Stimulated activated CD8-positive, alpha-beta memory T cell treated with anti-CD3 and anti-CD28 coated beads, Interleukin-4, amount 100 ng/mL, for 1 hour (primary cell): ENCODE measurements at places on chromosomes 6 and 20.

DNA sequence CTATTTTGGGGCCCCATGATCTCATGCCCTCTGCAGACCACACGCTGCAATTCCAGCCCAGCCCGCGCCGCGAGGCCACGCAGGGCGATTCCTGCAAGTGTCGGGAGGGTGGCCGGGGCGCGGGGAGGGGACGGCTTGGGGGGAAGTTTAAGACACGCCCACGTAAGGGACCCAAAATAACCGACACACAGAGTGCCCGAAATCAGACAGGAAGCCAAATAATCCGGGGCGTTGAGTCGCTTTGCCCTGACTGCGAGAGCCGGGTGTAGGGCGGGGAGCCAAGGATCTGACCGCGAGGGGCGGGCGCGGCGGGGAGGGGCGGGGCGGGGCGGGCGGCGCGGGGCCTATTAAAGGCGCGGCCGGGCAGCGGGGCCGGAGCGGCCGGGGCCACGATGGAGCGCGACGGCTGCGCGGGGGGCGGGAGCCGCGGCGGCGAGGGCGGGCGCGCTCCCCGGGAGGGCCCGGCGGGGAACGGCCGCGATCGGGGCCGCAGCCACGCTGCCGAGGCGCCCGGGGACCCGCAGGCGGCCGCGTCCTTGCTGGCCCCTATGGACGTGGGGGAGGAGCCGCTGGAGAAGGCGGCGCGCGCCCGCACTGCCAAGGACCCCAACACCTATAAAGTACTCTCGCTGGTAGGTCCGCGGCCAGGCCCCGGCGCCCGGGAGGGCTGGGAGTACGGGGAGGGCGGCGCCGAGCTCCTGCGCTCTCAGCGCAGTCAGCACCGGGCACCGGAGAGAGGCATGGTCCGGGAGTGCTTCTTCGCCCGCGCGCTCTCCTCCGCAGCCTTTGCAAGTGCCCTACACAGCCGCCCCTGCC lies at the start of gene ENPP1:
Gene ENPP1, plus strand, starts transcription at position 377 of the 816 bp plus-strand sequence. Its CDS starts 16 bp downstream, at position 393.
- DNase-seq, result no peak

- DNase-seq, result no peak
Measured at GRCh38 chr6:109229536-109229935, 134.2 kb downstream of the CEP57L1 start.

GRCh38 chr6:111515259-111515658 lies 32.2 kb upstream of the REV3L start:
- DNase-seq, result no peak

DNA sequence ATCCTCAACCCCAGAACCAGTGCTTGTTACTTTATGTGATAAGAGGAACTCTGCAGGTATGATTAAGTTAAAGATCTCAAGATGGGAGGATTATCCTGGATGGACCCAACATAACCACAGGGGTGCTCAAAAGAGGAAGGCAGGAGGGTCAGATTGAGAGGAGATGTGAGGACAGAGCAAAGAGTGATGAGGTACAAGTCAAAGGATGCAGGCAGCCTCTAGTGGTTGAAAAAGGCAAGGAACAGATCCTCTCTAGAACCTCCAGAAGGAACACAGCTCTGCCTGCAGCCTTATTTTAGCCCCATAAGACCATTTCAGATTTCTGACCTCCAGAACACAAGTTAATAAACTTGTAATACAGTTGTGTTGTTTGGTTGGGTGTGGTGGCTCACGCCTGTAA lies 41.2 kb downstream of the PDSS2 start:
- no peak for DNase-seq

GRCh38 chr6:35084041-35084491 lies 57.1 kb downstream of the TCP11 start:
- no peak for DNase-seq

DNA sequence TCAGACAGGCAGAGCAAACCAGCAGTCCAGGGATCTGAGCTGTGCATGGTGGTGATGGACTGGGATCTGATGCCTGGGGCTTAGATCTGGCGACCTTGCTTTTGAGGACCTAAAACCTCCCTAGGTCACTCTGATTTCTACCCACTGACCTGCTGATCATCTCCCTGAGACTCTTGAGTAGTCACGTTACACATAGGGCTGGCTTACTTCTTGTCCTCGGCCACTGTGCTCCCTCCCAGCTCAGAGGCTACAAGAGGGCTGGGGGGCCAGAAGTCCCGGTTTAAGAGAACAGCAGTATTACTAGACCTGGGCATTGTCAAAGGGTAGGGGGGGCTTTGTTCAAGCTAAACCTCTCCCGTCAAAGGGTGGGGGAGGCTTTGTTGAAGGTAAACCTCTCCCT lies 5.5 kb downstream of the DYNLT1 start:
- DNase-seq, result no peak

GRCh38 chr6:47129129-47129528 lies 87.0 kb upstream of the ADGRF1 start:
- no peak for DNase-seq

- DNase-seq, result no peak
Measured at GRCh38 chr6:149234051-149234962, 83.2 kb upstream of the TAB2 start.

DNA sequence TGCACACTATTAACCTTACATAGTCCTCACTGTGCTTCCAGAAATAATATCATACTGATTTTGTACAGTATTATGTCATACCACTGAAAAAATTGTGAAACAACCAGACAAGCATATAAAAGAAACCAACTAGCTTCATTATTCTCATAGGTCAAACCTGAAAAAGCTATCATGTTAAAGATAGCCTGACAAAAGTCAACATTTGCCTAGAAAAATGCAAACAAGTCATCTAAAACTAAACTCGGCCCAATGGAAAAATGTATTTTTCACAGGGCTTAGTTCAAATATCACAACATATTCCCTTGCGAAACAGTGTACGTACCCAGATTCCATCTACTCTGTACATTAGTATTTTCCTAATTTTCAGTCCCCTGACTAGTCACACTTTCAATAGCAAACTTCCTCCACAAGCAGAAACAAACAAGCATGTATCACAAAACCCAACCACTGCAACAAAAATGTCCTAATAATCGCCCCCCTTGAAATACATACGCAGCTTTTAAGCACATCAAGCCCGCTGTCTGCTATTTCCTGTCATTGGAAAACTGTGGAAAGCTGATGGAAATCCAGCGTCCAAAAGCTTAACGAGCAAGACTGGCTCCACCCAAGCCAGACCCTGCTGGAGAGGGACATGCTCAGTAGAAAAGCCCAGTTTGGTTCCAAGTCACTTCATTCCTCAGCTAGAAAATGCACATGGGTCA lies 93.1 kb downstream of the EPB41L2 start:
- no peak for DNase-seq

DNA sequence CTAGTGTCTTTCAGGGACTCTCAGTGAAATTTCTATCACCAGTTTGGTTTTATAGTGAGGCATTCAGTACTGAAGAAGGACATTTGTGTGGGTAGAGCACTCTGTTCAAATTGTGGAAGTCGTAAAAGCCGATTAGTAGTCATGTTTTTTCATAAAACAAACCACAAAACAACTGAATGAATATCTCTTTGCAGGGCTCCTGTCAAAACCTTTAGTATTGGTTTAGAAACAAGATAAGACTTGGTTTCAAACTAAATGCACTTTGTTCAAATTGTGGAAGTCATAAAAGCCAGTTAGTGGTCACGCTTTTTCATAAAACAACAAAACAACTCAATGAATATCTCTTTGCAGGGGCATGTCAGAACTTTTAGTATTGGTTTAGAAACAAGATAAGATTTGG lies 23.8 kb downstream of the ADGRF4 start:
- no peak for DNase-seq

GRCh38 chr6:8733879-8734278 lies 298.5 kb upstream of the SLC35B3 start:
- no peak for DNase-seq

DNA sequence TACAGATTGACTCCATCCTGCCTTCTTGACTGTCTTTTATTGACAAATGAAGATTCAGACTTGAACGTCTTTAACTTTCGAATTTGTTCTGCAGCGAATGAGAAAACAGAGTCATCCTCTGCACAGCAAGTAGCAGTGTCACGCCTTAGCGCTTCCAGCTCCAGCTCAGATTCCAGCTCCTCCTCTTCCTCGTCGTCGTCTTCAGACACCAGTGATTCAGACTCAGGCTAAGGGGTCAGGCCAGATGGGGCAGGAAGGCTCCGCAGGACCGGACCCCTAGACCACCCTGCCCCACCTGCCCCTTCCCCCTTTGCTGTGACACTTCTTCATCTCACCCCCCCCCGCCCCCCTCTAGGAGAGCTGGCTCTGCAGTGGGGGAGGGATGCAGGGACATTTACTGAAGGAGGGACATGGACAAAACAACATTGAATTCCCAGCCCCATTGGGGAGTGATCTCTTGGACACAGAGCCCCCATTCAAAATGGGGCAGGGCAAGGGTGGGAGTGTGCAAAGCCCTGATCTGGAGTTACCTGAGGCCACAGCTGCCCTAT lies 12.2 kb downstream of the BRD2 start:
- DNase-seq, result no peak

DNA sequence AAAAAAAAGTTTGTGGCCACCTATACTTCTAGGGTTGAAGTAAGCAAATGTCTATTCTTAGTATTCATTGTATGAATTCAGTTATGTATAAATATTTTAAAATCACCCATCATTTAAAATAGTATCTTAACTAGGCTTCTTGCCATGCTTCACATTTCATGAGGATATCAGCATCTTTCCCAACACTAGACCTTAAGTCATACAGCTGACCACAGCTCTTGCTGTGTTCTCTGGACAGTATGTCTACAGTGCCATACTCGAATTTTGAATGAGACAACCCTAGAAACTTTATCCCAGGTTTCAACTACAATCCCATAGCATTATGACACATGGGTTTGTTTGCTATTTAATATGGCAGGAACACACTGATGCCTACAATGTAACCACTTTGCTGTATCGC lies 5.2 kb downstream of the TXNDC5 start:
- no peak for DNase-seq

GRCh38 chr6:30726506-30727413 lies 6.6 kb downstream of the TUBB start:
- no peak for DNase-seq

- DNase-seq, result no peak
Measured at GRCh38 chr6:156845454-156846155, 68.4 kb downstream of the ARID1B start.

DNA sequence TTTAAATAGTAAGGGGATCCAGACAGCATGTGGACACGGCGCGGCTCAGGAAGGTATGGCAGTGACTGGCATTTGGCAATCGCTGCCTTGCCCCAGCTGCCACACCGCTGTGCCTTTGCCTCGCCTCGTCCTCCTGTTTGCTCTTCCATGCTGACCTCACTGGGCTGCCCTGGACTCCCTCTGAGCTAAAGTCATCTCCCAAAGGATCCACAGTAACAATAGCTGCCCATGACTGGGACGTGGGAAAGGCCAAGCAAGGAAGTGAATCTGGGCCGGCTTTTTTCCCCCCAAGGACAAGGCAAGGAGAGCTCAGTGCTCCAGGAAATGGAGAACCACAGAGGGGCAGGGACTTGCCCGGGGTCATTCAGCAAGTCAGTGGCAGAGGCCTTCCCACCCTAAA lies 48.1 kb downstream of the JPH2 start:
- no peak for DNase-seq

- DNase-seq, result no peak
Measured at GRCh38 chr6:7073082-7073820, 34.5 kb upstream of the RREB1 start.

GRCh38 chr20:20092827-20093226 lies 40.5 kb downstream of the CFAP61 start:
- DNase-seq, result no peak

- DNase-seq, result no peak
Measured at GRCh38 chr20:51004305-51004727, 18.6 kb downstream of the KCNG1 start.

GRCh38 chr6:163311830-163312229 lies 102.7 kb upstream of the QKI start:
- no peak for DNase-seq

- DNase-seq, result no peak
Measured at GRCh38 chr6:28742668-28743270, 181.0 kb downstream of the TRIM27 start.

- DNase-seq, result no peak
Measured at GRCh38 chr20:39474879-39475278, 512.7 kb downstream of the DHX35 start.

DNA sequence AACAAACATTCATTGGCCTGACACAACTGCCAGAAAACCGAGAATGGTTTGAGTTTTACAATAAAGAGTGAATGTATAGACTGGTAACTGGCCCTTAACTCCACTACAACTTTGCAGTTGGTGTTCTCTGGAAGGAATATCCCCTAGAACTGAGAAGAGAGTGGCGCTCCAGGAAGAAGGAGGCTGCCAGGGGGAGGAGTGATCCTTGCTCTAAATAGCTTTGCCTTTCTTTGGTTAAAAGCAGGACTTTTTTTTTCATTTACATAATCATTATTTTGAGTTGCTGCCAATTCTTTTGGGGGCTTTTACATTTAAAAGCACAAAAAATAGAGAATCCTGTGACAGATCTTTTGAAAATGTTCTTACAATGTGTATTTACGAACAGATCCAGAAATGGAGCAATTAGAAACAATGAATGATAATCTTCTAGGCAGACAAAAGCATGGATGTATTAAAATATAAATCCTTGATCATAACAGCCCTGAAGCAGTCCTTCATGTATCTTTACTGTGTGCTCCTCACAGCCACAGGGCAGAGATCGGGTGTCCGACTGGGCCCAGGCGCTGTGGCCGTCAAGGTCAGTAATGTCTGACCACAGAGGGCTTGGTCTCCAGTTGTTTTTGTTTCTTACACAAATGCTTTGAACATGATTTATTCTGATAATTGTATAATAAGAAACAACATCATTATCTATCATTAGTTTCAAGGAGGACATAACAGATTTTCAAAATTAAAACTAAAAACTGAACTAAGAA lies 612.2 kb downstream of the HDGFL1 start:
- no peak for DNase-seq

DNA sequence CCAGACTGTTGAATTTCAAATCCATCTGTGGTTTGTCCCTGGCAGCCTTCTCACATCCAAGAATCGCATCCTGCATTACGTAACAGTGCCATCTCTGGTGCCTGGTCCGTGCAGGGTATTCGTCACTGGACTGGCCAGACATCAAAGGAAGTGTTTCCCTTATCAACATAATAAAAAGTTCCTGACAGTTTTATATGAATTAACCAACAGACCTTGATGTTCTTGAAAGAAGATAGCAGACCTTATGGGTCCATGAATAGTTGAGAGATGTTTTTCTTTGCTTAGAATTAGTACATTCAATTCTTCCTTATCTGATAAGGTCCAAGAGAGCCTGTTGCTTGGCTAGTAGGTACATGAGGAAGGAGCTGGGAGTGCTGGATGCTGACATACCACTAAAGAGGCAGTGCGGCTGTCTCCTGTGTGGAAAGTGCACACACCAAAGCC lies 77.6 kb downstream of the PHACTR2 start:
- DNase-seq, result no peak

GRCh38 chr20:38600057-38600456 lies 1.6 kb upstream of the ARHGAP40 start:
- no peak for DNase-seq

DNA sequence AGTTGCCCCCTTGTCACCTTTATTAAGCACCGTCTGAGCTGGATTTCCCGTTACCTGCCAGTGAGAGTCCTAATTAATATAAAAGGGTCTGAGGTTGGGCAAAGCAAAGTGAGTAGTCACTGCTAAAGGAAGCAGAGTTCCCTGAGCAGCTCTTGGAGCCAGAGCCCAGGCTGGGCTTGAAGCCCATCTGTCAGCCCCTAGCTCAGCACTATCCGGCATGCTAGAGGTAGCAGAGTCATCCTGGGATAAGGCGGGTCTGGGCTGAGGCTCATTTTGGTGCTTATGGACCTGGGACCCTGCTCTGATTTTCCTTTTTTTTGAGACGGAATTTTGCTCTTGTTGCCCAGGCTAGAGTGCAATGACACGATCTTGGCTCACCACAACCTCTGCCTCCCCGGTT lies 46.2 kb downstream of the ADNP start:
- DNase-seq, result no peak
